ENCODE measurements at places on chromosomes 2 and 18.

GRCh38 chr2:112140205-112140802, 2.1 kb downstream of the FBLN7 start:
- DNase-seq = no peak

DNA sequence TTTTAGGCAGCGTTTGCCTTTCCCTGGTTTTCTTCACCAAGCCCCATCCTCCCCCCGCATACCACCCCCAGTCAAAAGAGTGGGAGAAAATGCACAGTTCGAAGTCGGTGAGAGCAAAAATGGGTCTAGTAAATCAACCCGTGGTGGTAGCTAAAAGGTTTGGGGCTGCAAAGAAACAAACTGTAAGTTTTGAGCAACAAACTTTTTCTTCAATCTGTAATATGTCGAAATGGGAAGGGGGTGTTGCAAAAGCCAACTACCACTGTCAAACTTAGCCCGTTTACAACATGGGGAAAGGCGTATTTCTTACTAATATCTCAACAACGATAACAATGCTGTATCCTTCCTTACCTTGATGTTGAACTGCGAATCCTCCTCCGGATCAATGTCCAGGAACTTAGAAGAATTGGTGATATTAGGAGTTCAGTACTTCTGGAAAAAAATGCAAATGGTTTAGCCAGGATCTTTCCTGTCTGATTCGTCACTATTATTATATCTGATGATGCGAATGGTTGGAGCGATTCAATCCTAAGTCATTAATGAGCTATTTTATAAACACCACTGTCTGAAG, 2.4 kb upstream of the SATB2 start:
- DNase-seq = peak; percentile 47

- DNase-seq = no peak
These were observed 194.6 kb downstream of the STK39 start for GRCh38 chr2:168052773-168053172.

- DNase-seq = no peak
These were observed 109.6 kb upstream of the FOSL2 start for GRCh38 chr2:28282861-28283646.

- no peak for DNase-seq
These were observed 1080.8 kb upstream of the DDX18 start for GRCh38 chr2:116733699-116734098.

GRCh38 chr2:233354971-233355574, 779 bp downstream of the DGKD start:
- DNase-seq = no peak

DNA sequence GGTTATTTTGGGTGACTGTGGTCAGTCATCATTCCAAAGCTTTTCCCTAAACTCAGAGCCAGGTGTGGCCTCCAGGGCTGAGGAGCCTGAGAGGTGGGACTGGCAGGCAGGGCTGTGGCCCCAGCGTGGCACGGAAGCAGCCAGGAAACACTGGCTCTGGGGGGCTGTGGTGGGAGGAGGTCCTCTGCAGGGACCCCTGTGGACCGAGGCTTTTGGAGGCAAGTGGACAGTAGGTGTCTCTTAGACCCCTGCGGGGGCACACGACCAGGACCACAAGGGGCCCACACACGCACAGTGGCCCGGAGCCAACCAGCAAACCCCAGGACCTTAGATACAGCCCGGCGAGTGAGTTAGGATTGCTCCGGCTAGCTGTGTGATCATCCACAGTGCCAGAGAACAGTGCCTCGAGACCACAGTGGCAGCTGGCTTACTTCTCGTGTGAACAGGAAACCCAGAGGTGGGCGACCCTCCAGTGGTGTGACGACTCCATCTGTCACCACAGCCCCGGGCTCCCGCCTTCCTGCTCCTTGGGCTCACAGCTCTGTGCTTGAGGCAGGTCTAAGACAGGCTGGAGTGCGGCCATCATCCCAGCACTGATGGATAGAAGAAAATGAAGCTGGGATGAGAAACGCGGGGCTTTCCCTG, 1.6 kb upstream of the RTP5 start:
- no peak for DNase-seq

DNA sequence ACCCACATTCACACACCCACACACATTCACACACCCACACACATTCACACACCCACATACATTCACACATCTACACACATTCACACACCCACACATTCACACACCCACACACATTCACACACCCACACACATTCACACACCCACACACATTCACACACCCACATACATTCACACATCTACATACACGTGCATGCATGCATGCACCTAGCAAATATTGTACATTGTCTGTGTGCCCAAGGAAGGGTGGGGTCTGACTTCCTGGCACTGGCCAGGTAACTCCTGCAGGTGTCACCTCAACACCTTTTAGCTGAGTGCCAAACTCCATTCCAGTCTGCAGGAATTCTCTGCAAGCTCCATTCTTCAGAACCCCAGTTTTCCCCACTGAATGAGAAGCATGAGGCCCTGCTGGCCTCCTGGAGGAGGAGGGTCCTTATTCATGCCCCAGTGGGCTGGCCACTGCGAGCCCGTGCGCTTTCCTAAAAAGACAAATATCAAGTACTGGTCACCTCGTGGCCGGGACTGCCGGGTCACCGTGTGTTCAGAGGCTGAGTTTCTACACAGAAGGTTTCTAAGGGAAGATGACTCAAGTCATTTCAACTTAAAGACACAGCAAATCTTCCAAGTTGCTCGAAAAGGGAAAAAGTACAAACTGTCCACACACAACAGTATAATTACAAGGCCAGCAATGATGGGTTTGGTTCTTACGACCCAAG, 131.5 kb downstream of the HDAC4 start:
- DNase-seq = peak; percentile 21

GRCh38 chr2:74391209-74391579, 11.1 kb upstream of the DCTN1 start:
- DNase-seq = peak; percentile 22

DNA sequence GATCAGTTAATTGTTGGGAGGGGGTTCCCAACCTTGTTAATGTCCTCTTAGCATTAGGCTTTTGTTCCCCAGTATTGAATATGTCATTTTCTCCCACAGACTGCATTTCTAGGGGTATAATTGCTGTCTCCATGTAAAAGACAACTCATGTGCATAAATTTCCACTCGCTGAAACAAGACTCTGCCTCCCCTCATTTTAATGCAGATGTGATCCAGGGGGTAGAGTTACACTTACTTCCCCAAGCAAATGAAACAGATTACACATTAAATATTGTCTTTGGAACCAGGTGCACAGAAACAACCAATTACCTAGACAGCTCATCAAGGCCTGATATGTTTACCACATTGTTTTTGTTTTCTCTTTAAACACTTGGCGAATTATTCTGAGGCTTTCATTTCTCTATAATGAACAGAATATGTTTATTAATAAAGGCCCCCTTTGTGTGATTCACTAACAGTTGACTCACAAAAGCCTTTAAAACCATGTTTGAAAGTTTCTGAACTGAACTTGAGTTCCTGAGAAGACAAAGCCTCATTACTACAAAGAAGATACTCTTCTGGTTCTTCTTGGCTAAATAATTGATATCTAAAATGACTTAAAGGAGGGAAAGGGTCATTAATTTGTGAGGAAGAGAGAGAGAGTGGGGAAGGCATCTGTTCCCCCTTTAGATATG, 15.0 kb upstream of the ACVR1 start:
- no peak for DNase-seq

All from AML-193 (cell line).